Mucosa of descending colon (tissue), 3 donors: ENCODE measurements at places on chromosomes 7 and 10.
A peak's percentile ranks its signal among the peaks of the same experiment; 100 is the strongest.

- no peak for DNase-seq
These were observed 23.3 kb downstream of the ANKRD22 start for GRCh38 chr10:88828310-88828709.

DNA sequence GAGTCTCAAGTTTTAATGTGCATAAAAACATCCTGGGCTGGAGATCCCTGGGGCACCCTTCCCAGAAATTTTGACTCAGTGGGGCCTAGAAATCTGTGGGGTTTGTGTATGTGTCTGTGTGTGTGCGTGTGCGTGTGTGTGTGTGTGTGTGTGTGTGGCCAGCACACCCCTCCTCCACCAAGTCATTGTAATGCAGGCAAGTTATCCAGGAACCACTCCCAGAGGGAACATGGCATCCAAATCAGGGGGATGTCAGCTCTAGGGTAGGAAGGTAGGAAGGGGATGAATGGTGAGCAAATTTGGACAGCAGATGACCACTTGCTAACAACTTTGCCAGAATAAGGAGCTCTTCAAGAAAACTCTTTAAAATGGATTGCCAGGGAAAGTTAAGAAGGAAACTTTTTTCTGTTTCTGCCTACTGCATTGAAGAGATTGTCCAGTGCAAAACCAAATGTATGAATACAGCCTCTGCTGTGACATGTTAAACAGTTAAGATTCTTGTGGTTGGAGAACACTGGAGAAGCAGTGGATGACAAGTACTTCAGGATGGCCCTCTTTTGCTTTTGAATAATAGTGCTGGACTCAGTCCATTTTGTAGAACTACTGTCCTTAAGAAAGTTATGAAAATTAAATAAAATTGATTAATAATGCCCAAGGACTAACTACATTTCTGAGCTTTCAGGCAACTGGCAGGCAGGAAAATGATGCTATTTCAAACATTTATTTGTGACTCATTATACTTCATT is 12.3 kb downstream of the STAMBPL1 start:
- DNase-seq = no peak

DNA sequence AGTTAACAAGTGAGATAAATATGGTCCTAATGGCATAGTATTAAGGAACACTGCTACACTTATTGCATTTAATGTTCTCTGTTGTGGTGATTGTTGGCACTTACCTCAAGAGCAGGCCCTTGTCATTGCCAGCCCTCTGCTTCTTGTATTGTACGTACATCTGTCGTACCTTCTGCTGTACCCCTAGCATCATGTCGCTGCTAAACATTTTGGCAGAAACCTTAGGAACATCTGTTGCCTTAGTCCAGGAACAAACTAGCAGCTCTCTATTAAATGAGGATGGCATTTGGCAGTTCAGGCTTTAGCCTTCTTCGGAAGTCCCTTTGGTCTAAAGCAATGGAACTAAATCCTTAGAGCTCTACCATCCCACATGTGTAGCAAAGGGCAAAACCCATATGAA is 47.6 kb downstream of the PRKG1 start:
- no peak for DNase-seq

GRCh38 chr10:11742009-11742778 is at the start of gene ECHDC3:
TSS of gene ECHDC3 (plus strand) at chr10:11742382. CDS start at chr10:11742577, 195 bp downstream.
- DNase-seq = peak; percentile 78
